ENCODE measurements at places on chromosomes 1 and 21.
A peak's percentile ranks its signal among the peaks of the same experiment; 100 is the strongest.

- no peak for DNase-seq
Measured at GRCh38 chr1:66359815-66360214, 174.1 kb upstream of the SGIP1 start.

GRCh38 chr1:110565565-110565964, 40.6 kb downstream of the KCNA2 start:
- no peak for DNase-seq

DNA sequence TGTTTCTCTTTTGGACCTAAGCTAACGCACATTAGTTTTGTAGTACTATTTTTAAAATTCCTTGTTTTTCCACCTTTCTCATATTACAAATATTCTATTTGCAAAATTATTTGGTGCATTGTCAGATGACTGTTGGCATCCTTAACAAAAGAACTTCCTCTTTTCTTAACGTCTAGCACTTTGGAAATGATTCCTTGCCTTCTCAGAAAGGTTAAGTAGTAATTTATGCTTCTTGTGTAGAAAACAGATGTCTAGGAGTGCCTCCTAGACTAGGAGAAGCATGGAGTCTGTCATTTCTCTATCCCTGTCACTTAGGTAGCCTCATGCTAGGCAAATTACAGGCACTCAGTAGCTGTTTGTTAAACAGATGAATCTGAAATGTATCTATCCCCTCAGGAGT, 64.4 kb downstream of the HSPA13 start:
- DNase-seq = no peak

DNA sequence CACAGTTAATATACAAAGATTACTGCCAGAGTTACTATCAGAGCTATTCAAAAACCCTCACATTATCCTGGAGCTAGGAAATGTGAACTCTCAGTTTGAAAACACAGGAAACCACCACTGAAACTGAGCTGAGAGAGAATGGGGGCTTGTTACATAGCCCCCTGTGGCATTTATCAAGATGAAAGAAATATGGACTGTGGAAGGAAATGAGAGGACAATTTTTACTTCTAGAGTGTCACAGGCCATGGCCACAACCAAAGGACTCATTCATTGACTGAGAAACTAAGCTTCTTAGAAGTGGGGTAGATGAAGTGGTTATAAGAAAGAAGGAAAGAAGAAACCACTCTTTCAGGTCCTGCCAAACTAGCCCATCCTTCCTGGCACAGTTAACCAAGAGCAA, 25.3 kb downstream of the DSTYK start:
- DNase-seq = no peak

GRCh38 chr1:155976062-155976912, 2.1 kb downstream of the ARHGEF2 start:
- DNase-seq = peak; percentile 54

DNA sequence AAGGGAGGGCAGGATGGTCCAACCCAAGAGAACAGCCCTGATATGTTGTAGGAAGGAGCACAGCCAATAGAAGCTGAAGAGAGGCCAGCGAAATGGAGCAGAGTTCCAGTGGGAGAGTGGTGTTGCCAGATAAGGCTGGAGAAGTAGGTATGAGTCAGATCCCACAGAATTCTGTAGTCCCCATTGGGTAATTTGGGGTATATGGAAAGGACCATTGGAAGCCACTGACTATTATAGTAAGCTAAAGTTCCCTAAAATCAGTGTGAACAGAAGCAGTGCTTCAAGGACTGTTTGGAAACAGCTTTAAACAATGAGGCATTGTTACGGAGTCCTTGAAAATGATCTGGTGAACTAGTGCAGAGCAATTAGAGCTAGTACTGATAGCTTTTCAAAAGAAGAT, 63.0 kb downstream of the DISP1 start:
- no peak for DNase-seq

GRCh38 chr1:46005594-46005993, 126.8 kb downstream of the PIK3R3 start:
- no peak for DNase-seq

DNA sequence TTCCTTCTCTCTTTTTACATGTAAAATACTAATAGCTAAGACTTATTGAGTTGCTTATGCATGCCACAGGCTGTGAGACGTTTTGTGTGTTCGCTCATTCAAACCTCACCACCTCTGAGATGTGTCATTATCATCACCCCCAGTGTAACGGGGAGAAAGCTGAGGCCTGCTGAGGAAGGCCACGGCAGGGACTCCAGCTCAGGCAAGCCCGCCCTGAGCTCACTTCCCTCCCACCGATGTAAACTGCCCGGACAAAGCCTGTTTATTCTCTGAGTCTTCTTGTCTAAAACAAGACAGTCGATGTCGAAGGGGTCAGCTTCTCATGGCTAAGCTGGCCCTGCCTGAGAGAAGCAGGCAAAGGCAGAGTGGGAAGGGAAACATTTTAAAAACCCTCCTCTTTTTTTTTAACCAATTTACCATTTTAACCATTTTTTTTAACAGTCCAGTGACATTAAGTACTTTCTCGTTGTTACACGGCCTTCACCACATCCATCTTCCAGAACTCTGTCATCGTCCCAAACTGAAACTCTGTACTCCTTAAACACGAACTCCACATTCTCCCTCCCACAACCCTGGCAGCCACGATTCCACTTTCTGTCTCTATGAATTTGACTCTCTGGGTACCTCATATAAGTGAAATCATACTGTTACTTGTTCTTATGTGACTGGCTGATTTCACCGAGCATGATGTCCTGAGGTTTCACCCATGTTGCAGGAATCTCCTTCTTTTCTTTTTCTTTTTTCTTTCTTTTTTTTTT, 204.8 kb upstream of the GALNT2 start:
- no peak for DNase-seq

DNA sequence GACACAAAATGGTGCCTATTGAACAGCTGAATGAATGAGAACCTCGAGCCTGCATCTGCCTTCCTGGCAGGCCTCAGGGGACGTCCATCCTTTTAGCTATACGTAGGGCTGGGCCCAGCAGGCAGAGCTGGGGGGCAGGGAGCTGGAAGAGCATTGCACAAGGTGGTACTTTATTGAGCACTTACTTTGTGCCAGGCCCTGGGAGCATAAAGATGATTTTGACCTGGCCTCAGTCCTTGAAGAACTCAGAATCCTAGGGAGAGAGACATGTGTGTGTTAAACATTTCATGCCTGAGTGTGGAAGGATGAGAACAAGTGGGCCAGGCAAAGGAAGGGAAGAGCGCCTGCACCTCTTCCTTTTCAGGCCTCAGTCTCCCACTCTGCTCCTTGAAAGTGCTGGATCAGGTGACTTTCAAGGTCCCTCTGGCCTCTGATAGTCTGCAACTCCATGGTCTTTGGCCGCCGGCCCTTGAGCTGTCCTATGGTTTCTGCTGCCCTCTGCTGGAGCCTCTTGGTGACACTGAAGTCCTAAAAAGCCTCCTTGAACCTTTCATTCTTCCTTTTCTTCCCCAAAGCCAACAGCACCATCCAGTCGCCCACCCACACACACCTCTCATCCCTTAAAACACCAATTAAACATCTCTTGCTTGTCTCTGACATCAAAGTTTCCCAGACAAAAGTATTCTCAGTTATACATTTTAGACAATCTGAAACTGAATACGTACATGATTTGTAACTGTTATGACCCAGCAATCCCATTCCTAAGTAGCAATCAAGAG, 3.5 kb upstream of the PEAR1 start:
- DNase-seq = peak; percentile 17

DNA sequence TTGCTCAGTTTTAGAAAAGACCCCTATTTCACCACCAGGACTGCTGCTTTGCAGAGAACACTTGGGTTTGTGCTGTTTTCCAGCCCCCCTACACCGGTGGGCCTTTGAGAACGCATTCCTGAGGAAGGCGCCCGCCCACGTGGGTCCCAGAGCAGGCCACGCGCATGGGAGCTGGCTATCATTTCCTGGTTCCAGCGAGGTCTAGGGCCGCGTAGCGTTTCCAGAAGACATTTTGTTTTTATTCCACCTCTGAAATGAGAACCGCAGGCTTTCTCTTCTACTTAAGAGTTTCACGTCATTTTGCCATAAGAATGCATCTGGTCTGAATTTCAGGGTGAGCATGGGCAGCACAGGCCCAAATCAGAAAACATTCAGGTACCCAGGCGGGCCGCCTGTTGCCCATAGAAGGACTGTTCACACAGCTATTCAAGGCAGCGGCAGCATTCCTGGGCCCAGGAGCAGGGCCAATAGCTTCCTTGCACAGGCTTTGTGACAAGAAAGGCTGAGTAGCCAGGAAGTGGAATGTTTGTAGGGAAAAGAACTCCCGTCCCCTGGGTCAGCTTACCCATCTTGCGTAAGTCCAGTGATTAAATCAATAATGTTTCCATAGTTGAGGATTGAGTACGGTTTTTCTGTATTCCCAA, 1.4 kb upstream of the KLHL21 start:
- DNase-seq = no peak

DNA sequence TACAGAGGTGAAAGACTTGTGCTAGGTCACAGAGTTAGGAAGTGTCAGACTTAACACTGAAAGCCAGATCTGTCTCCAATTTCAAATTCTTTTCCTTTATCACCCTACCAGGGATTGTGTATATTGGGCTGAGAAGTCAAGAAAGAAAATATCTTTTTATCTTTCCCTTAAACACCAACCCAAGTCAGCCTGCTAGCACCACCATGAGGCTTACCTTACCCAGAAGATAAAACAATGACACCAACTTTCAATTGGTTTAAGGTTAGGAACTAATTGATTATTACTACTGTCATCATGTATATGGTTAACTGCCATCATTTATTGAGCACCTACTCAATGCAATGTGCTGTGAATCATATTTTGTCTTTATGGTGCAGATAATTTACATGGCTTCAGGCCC, 178.9 kb upstream of the FOXD3 start:
- DNase-seq = no peak

GRCh38 chr1:151847867-151848596, 5.5 kb downstream of the THEM5 start:
- no peak for DNase-seq

- DNase-seq = no peak
Measured at GRCh38 chr1:16009678-16010077, 5.6 kb downstream of the SRARP start.

DNA sequence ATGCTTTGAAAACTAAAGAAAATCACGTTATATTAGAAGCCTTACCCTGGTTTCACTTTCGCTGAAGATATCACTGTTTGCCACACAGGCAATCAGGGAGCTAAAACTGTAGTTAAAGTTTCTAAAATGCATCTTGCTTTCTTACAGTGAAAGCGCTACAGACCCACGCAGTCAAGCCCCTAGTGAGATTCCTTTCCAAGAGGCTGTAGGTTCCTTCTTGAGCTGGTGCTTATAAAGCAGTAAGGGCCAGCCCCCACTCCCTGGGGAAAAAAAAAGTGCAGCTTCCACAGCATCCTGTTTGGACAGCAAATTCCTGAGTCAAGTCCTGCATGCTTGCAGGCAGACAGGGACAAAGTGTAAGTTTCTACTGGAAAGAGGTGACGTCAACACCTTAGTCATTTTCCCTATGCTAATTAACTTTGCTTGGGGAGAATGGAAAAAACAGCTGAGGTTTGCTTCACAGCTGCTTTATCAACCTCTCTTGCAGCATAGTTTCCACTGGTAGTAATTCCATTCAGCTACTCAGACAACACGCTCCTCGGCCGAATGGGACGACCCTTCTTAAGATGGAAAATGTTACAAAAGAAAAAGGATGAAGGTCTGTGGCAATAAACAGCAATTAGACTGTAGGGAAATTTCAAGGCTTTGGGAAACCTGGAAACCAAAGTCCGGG, 14.7 kb upstream of the KCNE1 start:
- peak; percentile 46 for DNase-seq

All from stimulated activated CD4-positive, alpha-beta T cell treated with anti-CD3 and anti-CD28 coated beads, Interleukin-2, amount 100 ng/mL, for 4 hours (primary cell).